ENCODE measurements at places on chromosomes 7 and 10.
A peak's percentile ranks its signal among the peaks of the same experiment; 100 is the strongest.

GRCh38 chr10:30784524-30784896 is 155.0 kb upstream of the LYZL2 start:
- DNase-seq, result peak; percentile 50

DNA sequence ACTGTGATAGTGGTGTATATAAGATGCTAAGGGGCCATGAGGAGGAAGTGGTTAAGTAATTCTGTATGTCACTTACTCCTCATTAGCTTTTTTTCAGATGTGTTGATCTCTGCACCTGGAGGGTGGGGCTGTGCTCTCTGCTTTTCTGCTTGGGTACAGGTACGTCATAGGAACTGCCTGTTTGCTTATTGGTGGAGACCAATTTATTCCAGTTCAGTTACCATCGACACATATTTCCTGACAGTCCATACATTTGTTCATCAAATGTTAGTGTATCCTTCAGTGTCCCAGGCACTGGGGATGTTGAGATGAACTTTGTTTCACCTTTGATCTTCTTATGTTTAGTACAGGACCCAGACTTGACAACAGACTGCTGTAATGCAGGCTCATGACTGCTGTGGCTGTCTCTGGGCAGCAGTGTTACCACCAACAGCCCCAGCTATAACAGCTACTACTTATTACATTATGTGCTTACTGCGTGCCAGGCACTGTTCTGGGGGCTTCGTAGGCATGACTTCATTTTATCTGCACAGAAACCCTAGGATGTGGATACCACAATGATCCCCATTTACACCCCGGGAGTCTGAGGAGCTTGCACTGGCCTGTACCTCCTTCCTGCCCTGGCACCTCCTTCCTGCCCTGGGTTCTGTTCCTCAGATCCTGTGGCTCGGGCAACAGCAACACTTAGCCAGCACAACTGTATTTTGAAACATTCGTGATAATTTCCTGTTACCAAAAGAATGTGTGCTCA is 87.4 kb downstream of the BUB3 start:
- DNase-seq, result peak; percentile 19

GRCh38 chr10:29535012-29535777 is 99.6 kb downstream of the SVIL start:
- DNase-seq, result peak; percentile 4

GRCh38 chr10:79001082-79001885 is 67.5 kb upstream of the ZMIZ1 start:
- DNase-seq, result no peak

- no peak for DNase-seq
These were observed 396.3 kb downstream of the SORCS1 start for GRCh38 chr10:106768204-106768603.

DNA sequence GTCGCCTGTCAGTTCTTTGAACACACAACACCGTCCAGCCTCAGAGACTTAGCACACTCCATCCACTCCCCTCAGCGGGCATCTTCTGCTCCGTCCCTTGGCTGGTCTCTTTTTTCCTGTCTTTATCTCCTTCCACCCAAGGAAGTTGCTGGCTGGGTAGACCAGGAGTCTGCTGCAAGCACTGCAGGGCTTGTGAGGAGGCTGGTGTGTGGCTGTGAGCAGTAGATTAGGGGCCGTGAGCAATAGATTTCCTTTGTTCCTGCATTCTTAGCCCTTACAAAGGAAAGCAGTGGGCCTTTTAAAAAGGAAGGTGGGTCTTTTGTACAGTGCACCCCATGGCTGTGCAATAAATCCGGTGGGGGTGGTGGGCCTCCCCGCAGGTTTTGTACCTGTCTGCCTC is 100.3 kb upstream of the BTBD16 start:
- no peak for DNase-seq

DNA sequence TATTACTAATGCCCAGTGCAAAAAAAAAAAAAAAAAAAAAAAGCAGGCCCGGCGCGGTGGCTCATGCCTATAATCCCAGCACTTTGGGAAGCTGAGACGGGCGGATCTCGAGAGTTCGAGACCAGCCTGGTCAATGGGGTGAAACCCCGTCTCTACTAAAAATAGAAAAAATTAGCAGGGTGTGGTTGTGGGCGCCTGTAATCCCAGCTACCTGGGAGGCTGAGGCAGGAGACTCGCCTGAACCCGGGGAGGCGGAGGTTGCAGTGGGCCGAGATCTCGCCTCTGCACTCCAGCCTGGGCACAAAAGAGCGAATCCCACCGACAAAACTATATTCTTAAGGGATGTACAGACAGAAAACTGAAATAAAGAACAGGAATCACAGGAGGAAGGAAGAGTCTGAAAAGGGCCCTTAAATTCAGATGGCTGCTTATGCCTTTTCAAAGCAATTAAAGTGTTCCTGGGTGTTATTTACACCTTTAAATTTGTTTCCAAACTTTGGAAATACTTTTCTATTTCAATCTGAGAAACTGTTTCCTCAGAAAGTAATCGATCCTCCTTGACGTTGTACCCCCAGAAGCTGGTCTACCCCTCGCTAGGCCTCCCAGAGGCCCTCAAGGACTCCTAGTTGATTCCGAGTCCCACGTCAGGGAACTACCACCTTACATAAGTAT is 2.0 kb upstream of the KMT2E start:
- peak; percentile 38 for DNase-seq

DNA sequence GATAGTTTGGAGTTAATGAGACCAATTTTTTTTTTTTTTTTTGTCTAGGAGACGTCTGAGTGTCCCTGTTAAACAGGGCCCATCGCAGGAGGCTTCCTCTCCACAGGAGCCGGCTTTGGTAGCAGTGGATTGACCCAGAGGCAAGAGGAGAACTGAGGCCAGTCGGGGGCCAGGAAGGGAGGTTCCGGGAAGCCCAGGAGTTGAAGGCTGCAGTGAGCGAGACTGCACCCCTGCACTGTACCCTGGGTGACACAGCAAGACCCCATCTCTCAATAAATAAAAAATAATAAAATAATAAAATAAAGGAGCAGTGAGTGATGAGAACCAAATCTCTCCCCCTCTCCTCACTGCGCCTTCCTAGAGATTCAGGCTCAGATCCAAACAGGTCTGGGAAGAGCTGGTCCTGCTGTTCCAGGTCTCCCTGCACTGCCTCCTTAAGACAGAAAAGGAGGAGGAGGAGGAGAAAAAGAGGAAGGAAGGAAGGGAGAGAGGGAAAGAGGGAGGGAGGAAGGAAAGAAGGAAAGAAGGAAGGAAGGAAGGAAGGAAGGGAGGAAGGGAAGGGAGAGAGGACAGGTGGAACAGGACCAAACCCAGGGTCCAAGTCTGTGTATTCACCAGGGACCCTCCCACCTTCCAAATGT is 3.5 kb downstream of the MNX1 start:
- DNase-seq, result no peak

DNA sequence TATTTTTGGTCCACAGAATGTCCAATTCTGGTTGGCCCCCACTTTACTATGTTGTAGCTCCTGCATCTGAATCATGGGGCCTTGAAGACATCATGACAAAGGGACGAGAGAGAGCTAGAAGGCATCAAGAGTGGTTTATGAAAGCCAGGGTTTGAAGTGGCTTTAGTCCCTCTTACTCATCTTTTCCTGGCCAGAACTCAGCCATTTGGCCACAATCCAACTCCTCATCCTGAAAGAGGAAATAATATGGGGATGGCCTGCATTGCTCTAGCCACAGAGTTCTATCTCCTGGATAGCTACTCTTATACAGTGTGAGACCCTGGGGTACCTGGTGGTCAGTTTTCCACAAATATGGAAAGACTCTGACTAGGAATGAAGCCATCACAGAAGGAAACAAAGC is 418.9 kb downstream of the XPNPEP1 start:
- DNase-seq, result no peak

DNA sequence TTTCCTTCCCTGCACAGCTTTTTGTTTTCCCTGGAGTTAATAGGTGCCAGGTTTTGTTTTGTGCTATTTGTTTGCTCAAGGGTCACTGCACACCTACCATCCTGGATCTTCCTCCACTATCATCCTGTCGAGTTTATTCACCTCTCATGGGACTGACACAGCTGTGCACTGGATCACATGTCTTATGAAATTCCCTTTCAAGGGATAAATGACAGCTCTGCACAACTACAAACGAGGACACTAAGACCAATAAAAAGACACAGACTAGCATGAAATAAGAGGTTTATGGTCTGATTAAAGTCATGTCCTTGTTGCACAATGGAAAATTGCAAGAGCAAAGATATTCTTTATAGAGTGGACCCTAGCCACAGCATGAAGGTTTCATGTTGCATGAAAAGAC is 76.7 kb upstream of the SFMBT2 start:
- peak; percentile 9 for DNase-seq

DNA sequence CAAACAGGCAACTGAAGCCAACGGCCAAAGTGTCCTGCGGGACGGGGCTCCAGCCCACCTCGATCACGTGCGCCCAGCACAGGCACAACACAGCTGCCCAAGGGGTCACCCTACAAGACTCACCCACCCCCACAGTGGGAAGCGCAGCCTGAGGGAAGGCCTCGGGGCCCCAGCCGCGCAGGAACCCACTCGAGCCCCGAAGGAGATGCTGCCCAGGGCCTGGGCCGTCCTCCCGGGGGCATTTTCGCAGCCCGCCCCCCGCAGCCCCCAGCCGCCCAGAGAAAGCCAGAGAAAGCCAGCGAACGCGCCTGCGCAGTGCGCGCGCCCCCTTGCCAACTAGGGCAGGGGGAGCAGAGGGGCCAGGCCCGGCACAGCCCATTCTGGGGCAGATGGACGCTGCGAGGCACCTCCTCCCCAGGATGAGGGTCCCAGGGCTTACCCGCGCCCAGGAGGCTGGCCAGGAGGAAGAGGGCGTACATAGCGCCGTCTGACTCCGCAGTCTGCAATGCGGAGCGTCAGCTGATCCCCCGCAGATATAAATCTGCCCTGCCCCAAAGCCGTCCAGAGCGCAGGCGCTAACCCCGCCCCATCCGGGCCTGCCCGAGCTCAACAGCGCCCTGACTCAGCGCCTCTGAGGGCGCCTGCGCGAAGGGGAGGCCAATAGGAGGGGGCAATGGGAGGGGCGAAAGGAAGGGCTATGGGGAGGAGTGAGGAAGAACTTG is at the start of gene PSAP:
Gene PSAP (minus strand): TSS at position 509 of the 722 bp plus-strand sequence. CDS start 30 bp downstream, at position 479.
- peak; percentile 98 for DNase-seq

DNA sequence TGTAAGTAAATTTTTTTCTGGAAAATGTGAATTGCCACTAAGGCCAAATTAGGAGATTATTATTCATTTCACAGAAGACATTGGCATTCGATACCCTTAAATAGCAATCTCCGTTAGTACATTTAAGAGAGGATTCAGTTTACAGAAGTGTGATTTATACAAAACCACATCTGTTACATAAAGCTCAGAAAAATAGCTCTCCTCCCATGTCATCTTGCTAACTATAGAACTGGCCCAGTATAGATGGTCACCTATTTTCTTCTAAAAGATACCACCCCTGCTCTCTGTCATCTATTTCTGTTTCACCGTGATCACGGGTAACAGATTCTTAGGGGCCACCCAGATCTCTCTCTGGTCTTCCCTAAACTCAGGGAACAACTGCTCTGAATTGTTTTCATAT is 119.1 kb downstream of the HIP1 start:
- no peak for DNase-seq

- DNase-seq, result no peak
These were observed 65.3 kb downstream of the DGKB start for GRCh38 chr7:14837216-14837615.

Data from NB4 (cell line).